ENCODE measurements at places on chromosomes 1 and 21.

DNA sequence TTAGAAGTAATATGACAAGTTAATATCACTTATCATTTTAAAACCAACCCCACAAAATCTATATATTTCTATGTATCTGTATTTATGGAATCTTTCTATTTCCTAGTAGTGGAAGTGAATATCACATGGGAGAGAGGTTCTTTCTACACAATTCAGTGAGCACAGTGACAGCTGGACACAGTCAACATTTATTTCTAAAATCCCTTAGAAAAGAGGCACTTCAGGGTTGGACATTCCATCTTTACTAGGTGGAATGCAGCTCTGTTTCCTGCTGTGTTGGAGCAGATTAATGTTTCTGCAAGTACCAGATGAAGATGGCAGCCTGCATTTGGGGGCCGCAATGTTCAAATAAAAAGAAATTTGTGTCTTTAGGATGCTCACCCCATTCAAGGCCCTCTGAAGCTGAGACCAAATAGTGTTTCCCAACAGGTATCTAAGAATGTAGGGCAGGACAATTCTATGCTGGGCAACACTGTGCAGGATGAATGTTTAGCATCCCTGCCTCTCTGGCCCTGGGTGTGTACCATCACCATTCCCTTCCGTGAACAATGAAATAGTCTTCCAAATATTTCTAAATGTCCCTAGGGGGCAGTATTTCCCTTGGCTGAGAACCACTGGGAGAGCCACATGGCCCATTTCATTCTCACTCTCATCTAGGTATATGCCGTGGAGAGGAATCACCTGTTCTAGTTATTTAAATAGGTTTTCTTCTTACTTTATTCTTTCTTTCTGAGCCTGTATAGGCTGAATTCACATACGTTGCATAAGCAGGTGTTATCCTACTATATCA, 394.8 kb downstream of the PRDM2 start:
- no peak for DNase-seq

DNA sequence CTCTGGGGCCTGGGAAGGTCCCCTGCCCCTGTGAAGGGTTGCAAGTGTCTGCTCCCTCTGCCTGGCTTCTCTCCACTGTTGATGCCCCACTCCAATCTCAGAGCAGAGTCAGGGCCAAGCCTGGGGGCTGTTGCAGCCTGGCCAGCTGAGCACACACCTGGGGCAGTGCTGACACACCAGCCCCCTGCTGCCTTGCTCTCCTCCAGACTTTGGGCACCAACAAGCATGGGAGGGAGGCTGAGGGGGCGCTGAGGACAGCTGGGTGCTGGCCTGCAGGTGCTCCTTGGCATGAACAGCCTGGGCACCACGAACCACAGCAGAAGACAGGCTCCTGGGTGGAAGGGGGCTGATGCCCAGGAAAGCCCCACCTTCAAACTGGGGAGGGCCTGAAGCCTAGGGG, 9.6 kb upstream of the MTR start:
- DNase-seq = no peak

DNA sequence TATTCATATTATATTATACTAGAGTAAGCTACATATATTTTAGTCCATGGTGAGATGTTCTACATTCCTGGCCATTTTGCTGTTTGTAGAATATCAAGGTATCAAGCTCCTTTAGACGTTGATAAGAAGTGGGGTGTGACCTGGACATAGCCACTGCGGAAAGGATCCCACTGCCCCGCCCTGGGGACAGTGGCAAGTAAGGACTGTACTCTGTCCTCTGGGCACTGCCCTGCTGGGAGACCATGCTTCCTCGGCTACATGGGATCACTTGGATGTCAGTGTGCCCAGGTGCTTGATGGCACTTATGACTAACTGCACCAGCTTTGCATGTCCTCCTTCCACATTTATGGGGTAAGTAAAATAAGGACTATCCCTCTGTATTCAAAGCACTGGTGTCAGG, 46.3 kb upstream of the NTPCR start:
- DNase-seq = no peak

- no peak for DNase-seq
Measured at GRCh38 chr1:212158912-212159796, 123.6 kb downstream of the DTL start.

- DNase-seq = no peak
Measured at GRCh38 chr1:59057211-59057694, 239.6 kb upstream of the FGGY start.

GRCh38 chr21:44530221-44530902, 9.6 kb downstream of the KRTAP10-1 start:
- DNase-seq = no peak

GRCh38 chr1:24491577-24492360, 10.9 kb upstream of the RCAN3 start:
- no peak for DNase-seq

- no peak for DNase-seq
Measured at GRCh38 chr1:43493661-43494450, 36.8 kb upstream of the PTPRF start.

DNA sequence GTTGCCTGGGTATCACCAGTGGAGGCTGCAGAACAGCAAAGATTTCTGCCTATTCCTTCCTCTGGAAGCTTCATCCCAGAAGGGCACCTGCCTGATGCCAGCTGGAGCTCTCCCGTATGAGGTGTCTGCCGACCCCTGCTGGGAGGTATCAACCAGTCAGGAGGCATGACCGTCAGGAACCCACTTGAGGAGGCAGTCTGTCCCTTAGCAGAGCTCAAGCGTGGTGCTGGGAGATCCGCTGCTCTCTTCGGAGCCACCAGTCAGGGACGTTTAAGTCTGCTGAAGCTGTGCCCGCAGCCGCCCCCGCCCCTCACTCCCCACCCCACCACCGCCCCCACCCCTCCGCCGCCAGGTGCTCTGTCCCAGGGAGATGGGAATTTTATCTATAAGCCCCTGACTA, 23.1 kb upstream of the HFM1 start:
- no peak for DNase-seq

DNA sequence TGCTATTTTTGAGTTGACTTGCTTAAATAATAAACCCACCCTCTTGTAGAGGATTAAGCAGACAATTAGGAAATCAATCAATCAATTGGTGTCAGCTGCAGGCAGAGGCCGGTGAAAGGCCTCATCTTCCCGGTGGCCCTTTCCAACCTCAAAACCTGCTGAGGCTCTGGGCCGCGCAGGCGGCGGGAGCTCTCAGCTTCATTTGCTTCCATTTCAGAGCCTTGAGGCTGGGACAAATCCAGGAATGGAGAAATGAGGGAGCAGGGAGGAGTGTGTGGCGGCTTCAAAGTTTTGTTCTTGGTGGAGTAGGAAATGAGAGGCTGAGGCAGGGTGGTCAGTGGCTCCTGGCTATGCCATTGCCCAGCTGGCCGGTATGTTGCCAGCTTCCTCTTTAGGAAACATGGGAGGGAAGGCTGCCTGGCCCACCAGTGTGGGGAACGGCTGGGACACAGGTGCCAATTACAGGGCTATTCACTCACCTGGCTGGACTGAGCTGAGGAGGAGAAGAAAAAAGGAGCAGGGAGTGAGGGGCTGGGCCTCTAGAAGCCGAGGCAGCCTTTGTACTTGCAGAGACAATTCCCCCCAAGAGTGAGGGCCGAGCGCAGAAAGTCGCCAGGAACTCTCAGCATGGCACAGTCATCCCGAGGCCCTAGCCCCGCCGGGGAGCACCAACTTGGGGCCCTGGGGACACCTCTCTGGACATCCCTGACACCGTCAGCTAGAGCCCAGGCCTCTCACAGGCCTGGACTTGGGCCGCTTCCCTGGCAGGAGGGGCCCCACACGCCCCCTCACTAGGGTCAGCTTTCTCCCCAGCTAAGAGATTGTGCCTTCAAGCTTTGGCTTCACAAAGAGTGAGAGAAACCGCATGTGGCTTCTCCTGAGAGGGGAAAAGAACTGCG, 4.4 kb downstream of the POU3F1 start:
- DNase-seq = no peak

GRCh38 chr1:19735440-19736127, 64.1 kb downstream of the TMCO4 start:
- DNase-seq = no peak

- no peak for DNase-seq
Measured at GRCh38 chr1:198030682-198031081, 113.5 kb downstream of the LHX9 start.

GRCh38 chr1:79796434-79796833, 789.9 kb upstream of the ADGRL4 start:
- DNase-seq = no peak

DNA sequence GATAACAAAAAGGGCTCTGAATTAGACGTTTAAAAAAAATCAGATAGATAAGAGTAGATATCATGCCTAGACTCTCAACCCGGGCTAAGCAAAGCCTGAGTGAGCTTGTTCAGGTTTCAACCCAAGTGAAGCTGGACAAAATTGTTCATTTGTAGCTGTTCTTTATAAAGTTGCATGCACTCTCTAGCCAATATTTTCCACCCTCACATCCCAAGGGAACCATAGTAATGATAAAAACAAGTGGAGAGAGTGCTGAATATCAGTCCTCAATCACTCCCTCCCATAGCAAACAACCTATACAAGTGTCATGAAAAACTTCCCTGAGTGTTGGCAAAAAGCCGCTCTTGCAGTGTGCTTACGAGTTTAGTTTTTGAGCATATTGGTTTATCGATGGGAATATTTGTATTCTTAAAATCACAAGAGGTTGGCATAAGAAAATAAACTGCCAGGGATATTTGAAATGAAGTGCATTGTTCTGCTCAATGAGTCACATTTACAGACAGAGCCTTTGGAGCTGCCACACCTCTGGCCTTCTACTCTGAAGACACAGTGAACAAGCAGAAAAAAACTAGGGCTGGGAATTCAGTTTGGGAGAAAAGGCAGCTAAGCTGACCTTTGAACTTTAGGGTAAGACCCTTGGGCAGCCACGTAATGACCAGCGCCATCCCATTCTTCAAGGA, 2.2 kb upstream of the CLCA2 start:
- DNase-seq = no peak

DNA sequence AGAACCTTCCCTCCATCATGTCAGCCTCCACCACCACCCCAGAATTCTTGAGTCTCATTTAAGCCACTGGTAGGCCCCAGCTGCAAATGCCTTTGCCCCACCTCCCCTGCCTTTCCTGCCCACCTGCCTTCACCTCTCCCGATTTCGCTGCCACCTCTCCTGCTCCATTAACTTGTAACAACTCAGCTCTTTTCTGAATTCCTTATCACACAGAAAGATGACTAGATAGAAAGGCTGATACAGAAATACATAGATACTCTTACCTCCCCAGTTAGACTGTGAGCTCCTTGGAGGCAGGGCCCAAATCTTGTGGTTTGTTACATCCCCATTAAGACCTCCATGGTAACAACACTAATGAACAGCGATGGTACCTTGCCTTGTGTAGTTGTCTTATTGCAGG, 69.5 kb downstream of the ATP5PO start:
- DNase-seq = no peak

GRCh38 chr21:43611598-43612369, 47.5 kb downstream of the HSF2BP start:
- peak; percentile 19 for DNase-seq

DNA sequence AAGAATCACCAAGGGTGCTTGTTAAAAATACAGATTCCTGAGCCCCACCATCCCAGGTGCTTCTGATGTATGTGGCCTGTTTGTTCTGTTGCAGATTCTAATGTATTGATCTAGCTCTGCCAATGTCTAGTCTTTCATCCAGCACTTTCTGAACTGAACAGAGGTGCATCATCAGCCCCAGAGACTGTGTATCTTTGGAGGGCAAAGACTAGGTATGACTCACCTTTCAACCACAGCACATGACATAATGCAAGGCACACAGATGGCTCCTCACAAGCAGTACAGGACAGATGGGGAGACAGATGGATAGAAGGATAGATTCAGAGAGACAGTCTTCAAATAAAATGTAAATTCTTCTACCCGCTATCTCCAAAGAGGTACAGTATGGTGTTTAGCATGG, 32.3 kb downstream of the CD58 start:
- no peak for DNase-seq

- no peak for DNase-seq
Measured at GRCh38 chr1:225581186-225581585, 71.7 kb downstream of the ENAH start.

GRCh38 chr1:175744833-175745232, 1.4 kb upstream of the TNR start:
- no peak for DNase-seq

GRCh38 chr1:229848752-229849677, 218.0 kb upstream of the GALNT2 start:
- DNase-seq = no peak

DNA sequence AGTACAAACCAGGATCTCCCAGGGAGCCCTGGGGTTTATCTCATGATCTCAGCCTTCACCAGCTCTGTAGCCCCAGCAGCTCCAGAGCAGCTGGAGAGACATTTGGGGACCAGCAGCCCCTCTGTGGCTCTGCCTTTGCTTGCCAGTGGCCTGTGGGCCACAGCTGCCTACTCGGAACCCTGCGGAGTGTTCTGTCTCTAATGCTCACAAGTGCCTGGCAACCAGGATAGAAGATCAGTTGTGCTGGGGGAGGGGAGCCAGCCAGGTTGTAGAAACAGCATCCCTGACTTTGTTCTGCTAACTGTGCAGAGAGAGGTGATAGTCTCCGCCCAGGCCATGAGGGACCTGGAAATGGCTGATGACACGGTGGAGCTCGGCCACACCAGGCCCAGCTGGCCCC, 50.9 kb upstream of the KCNJ15 start:
- no peak for DNase-seq

DNA sequence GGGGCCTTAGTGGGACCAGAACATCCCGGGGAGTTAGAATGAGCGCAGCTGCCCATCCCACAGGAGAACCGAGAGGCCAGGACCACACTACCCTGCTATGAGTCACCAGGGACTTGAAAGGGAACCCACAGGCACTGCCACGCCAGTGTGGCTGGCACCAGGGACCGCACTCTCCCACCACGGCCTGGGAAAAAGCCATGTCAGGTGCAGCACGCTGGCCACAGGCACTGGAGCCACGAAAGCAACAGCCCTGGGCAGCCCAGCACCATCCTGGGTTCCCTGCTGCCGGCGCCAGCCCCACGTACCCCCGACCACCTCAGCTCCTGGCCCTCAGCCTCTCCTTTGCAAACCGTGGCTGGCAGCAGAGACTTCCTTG, 14.1 kb upstream of the TMEM240 start:
- DNase-seq = no peak

DNA sequence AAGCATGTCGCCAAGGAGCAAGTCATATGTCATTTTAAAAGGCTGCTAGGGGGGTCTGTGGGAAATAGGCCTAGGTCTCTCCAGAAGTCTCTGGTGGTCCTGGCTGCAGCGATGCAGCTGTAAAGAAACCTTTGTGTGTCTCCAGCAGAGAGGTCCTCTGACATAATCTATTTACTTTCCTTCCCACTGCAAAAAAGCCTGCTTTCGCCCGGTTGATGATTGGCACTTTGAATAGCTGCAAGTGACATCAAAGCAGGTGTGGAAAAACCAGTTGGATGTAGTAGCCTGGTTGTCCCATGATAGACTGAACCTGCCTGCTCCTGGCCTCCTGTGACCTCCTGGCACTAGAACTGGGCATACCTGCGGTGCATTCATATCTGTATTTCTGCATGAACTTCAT, 13.8 kb downstream of the RASSF5 start:
- no peak for DNase-seq

GRCh38 chr1:20284625-20285024, 6.0 kb upstream of the VWA5B1 start:
- no peak for DNase-seq
